Fibroblast of the aortic adventitia (primary cell): ENCODE measurements at places on chromosomes 12 and 14. TPM values are rescaled to one million over a fixed set of nuclear protein-coding genes. Genes with fewer than 3 reads are reported as not detected.

CACNA1C gene
- total RNA-seq: 6.0 and 16.6 TPM in 2 replicates

SEC23A gene
- total RNA-seq: 298 and 1,157 TPM in 2 replicates

KRT80 gene
- total RNA-seq: 0.25 and 0.36 TPM in 2 replicates

MYO1H gene
- not detected in 2 replicates for total RNA-seq

RASAL1 gene
- not detected in 2 replicates for total RNA-seq

OTUB2 gene
- total RNA-seq: 2.5 and 2.8 TPM in 2 replicates

RPGRIP1 gene
- total RNA-seq: not detected in 2 replicates

ABCB9 gene
- total RNA-seq: 4.4 and 10.3 TPM in 2 replicates

KRT79 gene
- not detected in 2 replicates for total RNA-seq

KRT82 gene
- total RNA-seq: not detected in 2 replicates

EML5 gene
- total RNA-seq: under 0.01 TPM in 1 of 2 replicates, not detected in the other

SOAT2 gene
- total RNA-seq: 0.09 TPM in 1 of 2 replicates, not detected in the other

AMDHD1 gene
- total RNA-seq: 0.63 TPM in 1 of 2 replicates, not detected in the other

SCNN1A gene
- under 0.01 TPM in 1 of 2 replicates, not detected in the other for total RNA-seq
